HT1080 (cell line): ENCODE measurements at places on chromosomes 1 and 21. TPM values are rescaled to one million over a fixed set of nuclear protein-coding genes. Genes with fewer than 3 reads are reported as not detected.
A peak's percentile ranks its signal among the peaks of the same experiment; 100 is the strongest.

GRCh38 chr1:59057211-59057694, 239.6 kb upstream of the FGGY start:
- no peak for DNase-seq

C1orf50 gene
- total RNA-seq, result 1.3 and 1.8 TPM in 2 replicates

GRCh38 chr1:39132505-39133339, 71.8 kb upstream of the MACF1 start:
- peak; percentile 92 for DNase-seq

GRCh38 chr1:29195881-29196291, 14.2 kb upstream of the SRSF4 start:
- peak; percentile 13 for DNase-seq
